Stimulated activated CD8-positive, alpha-beta memory T cell treated with anti-CD3 and anti-CD28 coated beads, Interleukin-15, amount 100 ng/mL, for 48 hours (primary cell): ENCODE measurements at places on chromosomes 11 and 22.

DNA sequence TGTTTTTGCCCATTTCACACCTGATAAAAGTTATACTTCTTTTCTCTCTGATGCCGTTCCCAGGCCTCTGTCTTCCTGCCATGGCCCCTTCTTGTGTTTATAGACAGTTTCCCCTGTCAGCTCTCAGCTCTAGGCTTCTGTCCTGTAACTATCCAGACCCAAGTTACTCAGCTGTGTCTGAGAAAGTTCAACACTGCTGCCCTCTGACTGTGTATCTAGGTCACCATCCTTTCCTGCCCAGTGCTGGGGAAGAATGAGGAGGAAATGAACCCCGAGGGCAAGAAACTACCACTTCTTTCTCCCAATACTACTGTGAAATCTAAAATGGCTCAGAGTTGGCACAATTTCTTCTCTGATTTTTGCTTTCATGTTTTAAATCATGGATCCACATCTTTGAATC, 29.6 kb downstream of the SNX19 start:
- DNase-seq: no peak

GRCh38 chr22:41127451-41127850, 35.1 kb downstream of the EP300 start:
- no peak for DNase-seq

DNA sequence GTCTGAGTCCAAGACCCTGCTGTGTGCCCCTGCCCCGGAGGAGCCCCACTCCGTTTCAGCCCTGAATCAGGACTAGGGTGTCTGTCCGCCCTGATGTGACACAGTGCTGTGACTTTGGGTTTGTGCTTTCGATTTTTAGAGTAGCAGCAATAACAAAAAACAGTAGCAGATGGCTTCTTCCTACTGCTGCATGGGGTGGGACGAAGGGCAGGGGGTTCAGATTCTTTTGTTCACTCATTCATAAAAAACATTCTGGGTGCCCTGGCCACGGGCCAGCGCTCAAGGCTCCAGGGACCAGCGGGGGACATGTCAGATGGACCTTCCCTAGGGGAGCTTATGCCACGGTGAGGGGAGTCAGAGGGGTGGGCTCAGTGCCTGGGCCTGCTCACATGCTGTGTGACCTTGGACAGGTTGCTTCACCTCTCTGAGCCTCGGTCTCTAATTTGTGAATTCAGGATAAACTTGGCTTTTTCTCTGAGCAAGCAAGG, 24.6 kb upstream of the PRR5 start:
- no peak for DNase-seq

DNA sequence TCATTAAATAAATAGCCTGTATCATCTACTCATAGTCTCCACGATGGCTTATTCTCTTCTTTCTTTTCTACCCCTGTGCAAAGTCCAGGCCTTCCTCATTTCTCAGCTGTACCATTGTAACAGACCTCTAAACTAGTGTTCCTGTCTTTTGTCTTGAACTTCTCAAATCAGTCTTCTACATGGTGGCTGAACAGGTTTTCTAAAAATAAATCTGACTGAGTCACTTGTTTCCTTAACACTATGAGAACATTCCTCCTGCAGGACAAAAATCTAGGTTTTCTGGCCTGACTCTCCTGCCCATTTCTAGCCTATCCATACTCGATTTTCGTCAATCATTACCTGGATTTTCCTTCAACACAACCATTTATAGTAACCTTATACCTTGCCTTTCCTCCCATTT, 1080.8 kb upstream of the TENM4 start:
- DNase-seq: no peak

GRCh38 chr11:27926981-27927481, 180.9 kb downstream of the KIF18A start:
- no peak for DNase-seq

DNA sequence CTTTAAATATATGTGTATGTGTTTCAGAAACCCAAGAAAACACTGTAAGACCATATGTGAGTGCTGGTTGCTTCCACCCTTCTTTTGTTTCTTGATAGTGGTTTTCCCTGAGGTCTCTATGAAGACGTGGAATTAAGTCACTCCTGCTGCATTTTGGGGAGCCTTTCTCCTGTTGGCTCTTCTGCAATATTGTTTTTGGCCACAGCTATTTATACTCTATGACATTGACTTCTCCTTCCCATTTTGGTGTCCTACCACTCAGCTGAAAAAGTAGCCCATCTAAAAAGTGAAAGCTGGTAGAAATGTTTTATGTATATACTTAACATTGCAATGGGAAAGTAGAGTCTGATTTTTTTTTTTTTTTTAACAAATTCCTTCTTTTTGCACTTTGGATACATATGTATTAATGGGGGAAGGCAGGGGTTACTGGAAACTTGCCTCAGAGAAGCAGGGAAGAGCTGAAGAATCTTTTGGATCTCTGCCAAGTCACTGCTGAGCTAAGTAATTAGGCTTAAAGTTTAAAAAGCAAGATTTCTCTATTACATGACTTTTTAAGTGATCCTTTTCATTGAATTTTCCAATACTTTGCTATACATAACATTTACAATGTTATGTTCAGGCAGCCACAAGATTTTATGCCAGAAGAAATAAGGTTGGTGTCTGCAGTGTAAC, 1.8 kb downstream of the TTC17 start:
- DNase-seq: no peak
